Kidney capillary endothelial cell (primary cell): ENCODE measurements at places on chromosomes 3 and 15.

DNA sequence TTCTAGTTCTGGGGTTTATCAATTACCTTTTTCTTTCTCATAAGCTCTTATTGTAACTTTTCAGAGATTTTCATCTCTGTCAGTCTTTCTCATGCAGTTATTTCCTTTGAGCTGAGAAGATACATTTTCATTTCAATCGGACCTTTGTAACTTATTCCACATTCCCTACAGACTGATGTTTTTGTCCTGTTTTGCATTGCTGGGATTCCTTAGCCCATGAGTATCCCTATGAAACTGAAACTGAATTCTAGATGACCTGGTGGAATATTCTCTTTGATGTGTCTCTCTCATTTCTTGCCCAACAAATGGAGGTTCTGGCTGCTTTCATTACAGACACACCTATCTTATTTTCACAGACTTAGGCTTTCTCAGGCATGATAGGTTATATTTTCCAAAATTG is 10.5 kb upstream of the EPHA6 start:
- DNase-seq = no peak

DNA sequence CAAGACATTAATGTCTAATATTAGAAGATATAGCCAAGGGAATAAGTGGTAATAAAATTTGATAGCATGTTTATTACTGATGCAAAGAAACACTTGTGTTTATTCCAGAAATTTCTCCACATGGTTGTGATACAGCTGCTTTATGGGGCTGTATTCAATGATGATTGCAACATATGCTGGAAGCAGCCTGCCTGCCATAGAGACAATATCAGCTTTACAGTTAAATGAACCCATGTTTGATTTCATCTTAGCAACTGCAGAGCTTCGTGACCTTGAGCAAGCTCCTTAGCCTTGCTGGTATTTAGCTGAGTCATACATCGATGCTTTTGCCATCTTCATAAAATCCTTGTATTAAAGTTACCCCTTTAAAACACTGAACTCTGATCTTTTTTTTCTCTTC is 168.1 kb upstream of the STAC start:
- DNase-seq = no peak

DNA sequence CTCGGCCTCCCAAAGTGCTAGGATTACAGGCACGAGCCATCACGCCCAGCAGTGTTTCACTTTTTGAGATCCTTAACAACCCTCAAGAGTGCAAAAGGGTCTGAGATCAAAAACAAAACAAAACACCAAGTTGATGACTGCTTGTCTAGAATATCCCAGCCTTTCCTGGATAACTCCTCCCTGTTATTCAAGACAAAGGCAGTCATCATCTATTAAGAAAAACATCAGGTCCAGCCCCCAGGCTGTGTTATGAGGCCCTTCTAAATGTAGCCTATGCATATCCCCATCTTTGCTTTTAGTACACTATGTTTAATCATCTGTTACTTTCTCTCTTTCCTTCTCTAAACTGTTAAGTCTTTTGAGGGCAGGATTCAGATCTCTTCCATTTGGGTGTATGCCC is 150.1 kb upstream of the FHIT start:
- DNase-seq = no peak

GRCh38 chr3:106577241-106577640 is 708.4 kb upstream of the CBLB start:
- DNase-seq = no peak

DNA sequence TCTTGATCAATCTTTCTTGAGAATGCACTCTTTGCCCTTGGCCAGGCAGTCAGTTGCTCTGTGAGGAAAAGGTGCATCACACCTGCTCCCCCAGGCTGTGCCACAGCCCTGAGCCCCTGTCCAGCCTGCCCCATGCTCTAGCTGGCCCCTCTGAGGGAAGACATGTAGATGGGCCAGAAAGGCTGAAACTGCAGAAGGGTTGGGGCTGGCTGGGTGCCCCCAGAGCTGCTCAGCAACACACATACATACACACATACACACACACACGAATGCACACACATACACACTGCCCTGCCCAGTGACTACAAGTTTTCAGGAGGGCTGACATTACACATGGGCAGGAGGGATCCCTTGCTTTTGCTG is 16.4 kb downstream of the TBC1D21 start:
- no peak for DNase-seq

GRCh38 chr3:194282436-194283122 is 68.5 kb downstream of the CPN2 start:
- DNase-seq = no peak

- no peak for DNase-seq
Measured at GRCh38 chr3:152825566-152825965, 9.4 kb upstream of the P2RY1 start.

GRCh38 chr3:174737966-174738365 is 121.2 kb upstream of the NAALADL2 start:
- DNase-seq = no peak

GRCh38 chr15:96181217-96181616 is 149.3 kb upstream of the NR2F2 start:
- no peak for DNase-seq

- no peak for DNase-seq
Measured at GRCh38 chr15:77180757-77181156, 109.8 kb upstream of the TSPAN3 start.

GRCh38 chr15:42092398-42093318 is 1.7 kb downstream of the PLA2G4D start:
- no peak for DNase-seq
